ENCODE measurements at places on chromosomes 11 and 22.

GRCh38 chr11:12083380-12083779, 27.0 kb upstream of the MICAL2 start:
- ATAC-seq: no peak

DNA sequence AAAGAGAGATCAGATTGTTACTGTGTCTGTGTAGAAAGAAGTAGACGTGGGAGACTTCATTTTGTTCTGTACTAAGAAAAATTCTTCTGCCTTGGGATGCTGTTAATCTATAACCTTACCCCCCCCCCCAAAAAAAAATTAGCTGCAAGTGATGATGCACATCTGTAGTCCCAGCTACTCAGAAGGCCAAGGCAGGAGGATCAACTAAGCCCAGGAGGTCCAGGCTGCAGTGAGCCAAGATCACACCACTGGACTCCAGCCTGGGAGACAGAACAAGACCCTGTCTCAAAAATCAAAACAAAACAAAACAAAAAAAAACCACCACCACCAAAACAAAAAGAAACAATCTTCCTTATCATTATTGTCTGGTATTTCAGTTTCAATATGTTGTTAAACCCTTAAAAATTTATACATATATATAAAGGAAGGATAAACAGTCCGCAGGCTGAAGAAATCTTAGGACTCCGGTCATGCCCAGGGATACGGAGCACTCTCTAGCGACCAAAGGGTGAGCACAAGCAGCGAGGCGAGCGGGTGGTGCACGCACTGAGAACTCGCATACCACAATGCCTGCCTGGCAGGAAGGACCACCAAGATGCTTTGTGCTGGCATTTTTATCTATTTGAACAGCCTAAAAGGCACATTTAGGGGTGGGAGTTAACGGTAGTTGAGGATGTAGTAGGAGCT, 6.4 kb downstream of the POLDIP3 start:
- ATAC-seq: no peak

DNA sequence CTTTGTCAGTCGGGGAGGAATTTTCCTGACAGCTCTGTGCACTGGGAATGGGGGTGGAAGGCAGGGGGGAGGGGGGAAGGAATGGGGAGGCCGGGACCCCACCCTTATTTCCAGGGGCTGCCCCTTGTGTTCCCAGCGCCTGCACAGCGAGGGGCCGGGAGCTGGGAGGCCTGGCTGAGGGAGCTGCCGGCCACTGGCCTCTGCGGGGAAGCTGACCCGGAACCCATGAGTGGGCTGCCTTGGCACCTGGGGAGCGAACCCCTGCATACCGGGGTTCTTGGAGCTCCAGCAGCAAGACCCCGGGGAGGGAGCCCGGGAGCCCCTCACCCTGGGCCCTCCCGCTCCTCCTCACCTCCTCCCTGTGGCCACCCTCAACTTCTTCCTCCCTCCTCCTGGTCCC, 3.5 kb downstream of the H19 start:
- ATAC-seq: no peak

DNA sequence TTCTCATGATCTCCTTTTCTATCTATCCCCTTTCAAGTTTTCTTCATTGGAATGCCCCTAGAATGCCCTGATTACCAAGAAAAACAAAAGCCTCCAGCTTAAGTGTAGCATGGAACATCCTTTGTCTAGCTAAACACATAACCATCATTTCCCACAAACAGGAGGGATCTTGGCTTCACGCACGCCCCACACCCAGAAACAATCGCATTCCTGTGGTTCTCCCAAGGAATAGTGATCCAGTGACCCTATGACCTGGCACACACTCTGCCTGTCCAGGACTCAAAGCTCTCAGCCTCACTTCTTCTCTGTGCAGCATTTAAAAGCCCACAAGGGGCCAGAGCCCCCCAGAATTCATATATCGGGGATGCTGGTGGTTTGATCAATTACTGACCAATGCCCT, 9.3 kb upstream of the POU2AF1 start:
- ATAC-seq: no peak

DNA sequence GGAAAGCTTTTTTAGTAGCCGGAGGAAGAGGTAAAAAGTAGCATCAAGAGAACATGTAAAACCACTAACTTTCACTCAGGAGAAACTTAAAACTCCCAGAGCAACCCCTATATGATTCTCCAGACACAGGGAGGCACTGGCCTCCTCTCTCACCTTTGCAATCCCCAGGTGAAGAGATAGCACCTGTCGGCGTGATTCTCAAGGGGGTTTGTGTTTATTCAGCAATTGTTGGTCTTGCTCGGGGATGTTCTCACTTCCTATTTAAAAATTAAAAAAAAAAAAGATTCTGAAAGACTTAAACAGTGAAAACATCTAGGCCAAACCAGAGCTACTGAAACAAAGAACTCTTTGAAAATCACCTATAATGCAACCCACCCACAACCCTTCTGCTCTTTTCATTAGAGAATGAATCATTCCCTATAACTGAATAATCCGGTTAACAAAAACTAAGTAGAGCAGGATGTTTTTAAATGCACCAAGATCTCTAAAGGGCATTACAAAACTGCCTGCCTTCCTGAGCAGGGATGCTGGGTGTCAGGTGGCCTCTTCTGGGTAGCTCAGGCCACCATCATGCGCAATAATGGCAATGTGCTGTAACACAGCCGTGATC, 24.9 kb downstream of the DHCR7 start:
- no peak for ATAC-seq

DNA sequence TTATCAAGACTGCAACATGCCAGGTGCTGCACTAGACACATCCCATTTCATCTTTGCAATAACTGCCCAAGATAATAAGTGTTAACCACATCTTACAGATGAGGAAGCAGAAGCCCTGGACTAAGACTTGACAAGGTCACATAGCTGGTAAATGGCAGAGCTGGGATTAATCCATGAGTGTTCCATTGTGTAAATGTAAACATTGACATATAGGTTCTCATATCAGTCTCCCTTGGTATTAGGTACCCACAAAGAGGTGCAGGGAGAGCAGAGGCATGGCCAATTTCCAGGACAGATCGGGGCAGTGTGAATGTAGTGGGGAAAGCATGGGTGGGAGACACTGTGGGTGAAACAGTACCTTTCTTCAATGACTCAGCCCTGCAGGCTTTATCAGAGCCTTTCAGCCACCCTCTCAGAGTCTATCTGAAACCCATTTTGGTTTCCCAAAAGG, 17.9 kb downstream of the MICAL2 start:
- ATAC-seq: no peak

GRCh38 chr22:42310291-42311015, 40.0 kb upstream of the TCF20 start:
- no peak for ATAC-seq

- ATAC-seq: no peak
These were observed 813.2 kb downstream of the BRD1 start for GRCh38 chr22:49014227-49015201.

GRCh38 chr11:127023991-127024390, 23.4 kb upstream of the KIRREL3 start:
- no peak for ATAC-seq

Data from gastroesophageal sphincter (tissue), 4 donors.